ENCODE measurements at places on chromosomes 4 and X.

DNA sequence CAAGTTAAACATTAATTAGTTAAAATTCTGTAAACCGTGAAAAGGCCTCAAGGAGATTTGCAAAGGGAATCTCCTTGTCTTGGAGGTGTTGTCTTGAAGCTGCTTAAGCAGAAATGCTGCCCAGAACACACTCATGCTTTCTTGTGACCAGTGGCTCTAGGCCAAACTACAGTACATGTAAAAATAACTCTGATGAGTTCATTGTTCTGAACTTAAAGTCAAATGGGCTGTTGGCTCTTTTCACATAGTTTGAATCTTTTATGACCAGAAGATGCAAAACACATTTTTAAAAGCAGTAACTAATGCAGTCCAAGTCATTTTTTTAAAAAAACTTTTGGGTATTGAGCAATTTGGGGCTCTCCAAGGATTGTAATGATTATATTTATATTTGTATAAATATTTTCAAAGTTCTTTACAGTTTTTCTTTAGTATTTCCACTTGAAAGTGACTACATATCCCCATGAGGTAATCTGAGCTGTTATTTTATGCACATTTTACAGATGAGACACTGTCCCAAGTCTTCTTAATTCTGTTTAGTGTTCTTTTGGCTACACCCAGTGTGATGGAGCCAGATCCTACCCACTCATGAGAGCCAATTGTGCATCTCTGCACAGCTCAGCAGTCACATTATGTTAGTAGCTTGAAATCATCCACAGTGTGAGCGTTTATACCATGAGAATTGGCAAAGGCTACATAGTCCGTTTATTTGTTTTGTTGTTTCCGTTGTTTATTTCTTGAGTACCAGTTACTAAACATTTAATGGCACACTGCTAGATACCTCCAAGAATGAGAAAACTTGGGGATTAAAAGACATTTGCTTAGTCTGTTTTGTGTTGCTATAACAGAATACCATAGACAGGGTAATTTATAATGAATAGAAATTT, 112.8 kb upstream of the ATXN3L start:
- no peak for DNase-seq

- no peak for DNase-seq
These were observed 22.7 kb downstream of the NOP14 start for GRCh38 chr4:2940267-2941137.

DNA sequence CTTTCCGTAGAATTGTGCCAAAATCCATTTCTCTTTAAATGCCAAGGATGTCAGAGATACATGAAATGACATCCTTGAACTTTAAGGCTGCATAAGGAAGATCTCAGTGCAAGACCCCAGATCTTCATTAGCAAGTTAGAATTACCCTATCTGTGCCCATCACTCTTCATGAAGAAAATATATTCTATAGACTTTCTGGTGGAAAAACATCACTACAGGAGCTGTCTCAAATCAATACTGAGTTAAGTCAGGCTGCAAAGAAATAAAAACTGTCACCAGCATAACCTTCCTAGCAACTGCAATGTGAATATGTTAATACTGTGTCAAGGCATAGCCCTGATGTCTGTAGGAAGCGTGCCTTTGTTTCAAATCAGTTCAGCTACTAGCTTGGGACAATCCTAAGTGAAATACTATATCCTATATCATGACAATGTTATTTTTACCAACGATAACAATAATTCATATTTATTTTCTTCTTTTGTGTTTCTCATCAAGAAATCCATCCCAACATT, 173.3 kb downstream of the TBCK start:
- DNase-seq: no peak

DNA sequence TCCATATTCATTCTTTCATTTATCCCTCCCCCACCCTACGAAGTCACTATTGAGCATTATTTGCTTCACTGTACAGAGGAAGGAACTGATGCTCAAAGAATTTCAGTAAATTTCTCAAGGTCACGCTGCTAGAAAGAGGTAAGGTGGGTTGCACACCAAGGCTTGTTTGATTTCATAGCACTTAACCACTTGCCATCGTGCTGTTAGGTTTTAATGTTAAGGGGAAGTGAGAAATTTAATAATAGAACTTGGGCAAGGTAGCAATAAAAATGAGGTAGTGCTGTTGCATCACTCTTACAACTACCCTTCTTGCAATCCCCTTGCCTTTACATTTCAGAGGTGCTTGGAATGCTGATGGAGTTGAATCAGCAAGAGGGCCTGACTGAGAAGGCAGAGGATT, 343.1 kb downstream of the MID1IP1 start:
- no peak for DNase-seq

- no peak for DNase-seq
These were observed 370.7 kb downstream of the GPAT3 start for GRCh38 chr4:83906561-83906960.

- DNase-seq: no peak
These were observed 144.6 kb downstream of the AMELX start for GRCh38 chrX:11437642-11438379.

Measured in CD4-positive, alpha-beta memory T cell (primary cell).